AG08396 (cell line): ENCODE measurements at places on chromosomes 7 and 10.

GRCh38 chr7:101702362-101702850 is 73.3 kb upstream of the MYL10 start:
- no peak for DNase-seq

DNA sequence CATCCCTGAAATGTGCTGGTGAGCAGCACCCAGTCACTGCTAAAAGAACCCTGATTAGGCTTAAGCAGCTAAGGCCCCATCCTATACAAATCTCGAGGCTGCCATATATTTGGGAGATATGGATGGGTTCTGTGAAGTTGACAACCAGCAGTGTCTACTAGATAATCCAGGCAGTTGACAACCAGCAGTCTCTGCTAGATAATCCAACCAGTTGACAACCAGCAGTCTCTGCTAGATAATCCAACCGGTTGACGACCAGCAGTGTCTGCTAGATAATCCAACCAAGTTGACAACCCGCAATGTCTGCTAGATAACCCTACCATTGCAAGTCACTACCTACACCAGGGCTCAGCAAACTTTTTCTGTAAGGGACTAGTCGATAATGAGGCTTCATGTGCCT is 58.3 kb upstream of the KDM7A start:
- no peak for DNase-seq

GRCh38 chr10:87750001-87750671 is 67.9 kb downstream of the ATAD1 start:
- no peak for DNase-seq

DNA sequence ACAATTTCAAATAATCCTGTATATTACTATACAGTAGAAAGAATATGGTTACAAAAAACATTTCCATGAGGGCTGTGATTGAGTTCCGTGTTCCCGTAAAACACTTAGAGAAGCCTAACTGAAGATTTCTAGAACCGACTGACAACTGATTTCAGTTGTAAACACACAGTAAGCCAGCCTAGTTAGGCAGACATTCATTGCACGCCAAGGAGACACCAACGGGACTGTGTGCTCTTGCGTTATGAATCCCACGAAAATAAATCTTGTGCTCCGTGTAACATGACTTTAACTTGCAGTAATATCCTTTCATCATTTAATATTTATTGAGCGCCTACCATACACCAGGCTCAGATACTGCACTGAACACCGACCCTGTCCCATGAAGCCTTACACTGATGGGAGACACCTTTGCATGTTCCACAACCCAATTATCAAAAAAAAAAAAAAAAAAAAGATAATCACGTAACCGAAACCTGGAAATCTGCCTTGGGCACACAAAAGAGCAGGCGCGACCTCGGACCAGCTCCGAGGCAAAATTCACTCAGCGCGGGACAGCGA is 420 bp upstream of the KLHL7 start:
- DNase-seq = no peak
